ENCODE measurements at places on chromosomes 3 and 15.

DNA sequence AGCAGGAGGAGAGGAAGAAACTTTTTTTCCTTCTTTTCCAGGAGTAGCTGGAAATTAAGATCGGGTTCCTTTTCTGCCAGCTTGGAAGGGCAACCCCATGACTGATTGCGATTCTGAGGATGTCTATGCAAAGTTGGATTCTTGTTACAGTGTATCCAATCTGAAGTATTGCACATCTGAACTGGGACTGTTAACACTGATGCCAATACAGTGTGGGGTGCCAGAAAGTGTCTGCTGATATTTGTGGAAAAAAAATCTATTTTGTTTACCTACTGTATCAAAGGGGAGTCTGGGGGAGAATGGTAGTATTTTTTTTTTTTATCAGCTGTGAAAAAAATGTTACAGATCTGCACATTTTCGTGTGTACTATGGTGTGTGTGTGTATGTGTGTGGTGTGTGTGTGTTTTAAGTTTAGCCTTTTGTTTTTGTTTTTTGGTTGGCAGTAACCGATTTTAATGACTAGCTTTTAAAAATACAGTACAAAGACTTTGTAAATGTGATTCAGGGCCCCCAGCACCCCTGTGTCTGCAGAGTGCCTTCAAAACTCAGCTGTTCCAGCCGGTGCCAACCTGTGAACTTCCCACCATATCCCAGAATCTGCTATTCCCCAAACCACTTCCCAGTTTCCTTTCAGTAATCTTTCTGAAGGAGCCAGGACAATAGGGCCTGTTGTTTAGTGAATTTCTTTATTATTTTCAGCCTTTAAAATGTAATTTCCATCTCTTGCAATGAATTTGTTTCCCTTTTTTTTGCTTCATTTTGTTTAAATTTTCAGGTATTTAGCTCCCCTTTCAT lies 1.9 kb downstream of the RAP2B start:
- no peak for DNase-seq

GRCh38 chr3:159828542-159828943 lies 160.1 kb upstream of the IL12A start:
- DNase-seq: no peak

- DNase-seq: no peak
These were observed 428.8 kb upstream of the ONECUT1 start for GRCh38 chr15:53218666-53219580.

DNA sequence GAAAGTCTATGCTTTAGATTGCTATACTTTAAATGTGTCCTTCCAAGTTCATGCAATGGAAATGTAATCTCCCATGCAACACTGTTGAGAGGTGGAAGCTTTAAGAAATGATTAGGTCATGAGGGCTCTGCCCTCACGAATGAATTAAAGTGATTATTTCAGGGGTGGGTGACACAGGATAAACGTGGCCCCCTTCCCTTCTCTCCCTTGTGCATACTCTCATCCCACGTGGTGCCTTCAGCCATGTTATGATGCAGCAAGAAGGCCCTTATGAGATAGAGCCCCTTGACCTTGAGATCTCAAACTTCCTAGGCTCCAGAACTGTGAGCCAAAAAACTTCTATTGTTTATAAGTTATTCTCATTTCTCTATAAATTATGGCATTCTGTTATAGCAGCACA lies 183.3 kb downstream of the TNIK start:
- DNase-seq: no peak

DNA sequence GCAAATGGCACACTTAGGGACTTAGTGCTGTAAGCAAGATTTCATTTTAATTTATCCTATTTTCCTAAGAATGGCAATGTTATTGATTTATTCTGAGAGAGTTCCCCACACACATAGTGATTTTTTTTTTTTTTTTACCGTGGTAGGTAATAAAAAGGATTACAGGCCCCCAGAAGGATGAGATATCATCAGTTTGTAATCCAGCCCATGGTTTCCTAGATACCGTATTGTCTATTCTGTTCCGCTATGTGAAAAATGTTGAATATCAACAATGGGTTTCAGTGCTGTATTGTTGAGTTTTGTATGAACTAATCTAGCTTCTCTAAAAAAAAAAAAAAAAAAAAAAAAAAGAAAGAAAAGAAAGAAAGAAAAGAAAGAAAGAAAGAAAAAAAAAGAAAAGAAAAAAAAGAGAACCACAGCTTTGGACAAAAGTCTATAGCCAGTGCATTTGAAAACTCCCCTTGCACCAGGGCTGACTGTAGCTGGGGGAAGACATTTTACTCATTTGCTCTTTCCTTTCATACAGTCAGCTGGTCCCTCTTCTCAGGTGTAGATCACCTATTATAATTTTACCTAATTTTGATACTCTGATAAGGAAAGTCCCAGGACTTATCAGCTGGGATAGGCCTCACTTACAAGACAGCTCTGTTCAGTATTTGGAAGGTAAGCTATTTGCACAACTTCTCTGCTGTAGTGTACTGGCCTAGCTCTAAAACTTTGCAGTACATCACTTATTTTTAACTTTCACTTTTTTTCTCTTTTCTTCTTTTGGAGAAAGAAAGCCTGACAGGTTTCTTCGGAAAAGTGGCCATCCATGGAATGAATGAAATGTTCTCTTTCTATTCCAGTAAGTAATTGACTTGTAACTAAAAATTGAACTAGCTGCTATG lies 101.4 kb upstream of the SOX2 start:
- DNase-seq: no peak

DNA sequence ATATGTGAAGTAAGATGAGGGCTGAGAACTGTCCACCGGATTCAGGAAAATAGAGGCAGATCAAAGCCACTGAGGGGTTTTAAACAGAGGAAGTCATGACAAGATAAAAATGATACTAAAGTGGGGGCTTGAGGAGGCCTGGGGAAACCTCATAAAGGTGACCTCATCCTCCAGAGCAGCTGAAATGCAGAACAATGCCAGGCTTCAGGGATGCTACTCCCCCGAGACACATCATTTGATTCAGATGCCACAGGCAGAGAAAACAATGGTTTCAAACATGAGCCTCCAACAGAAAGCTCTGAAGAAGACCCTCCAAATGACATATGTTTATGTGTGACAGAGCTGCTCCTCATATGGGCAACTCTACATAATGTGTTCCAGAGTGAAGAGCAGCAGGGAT lies 6.4 kb downstream of the CFAP20DC start:
- DNase-seq: no peak

- peak; percentile 38 for DNase-seq
These were observed 68.7 kb downstream of the SRGAP3 start for GRCh38 chr3:9180764-9181117.

DNA sequence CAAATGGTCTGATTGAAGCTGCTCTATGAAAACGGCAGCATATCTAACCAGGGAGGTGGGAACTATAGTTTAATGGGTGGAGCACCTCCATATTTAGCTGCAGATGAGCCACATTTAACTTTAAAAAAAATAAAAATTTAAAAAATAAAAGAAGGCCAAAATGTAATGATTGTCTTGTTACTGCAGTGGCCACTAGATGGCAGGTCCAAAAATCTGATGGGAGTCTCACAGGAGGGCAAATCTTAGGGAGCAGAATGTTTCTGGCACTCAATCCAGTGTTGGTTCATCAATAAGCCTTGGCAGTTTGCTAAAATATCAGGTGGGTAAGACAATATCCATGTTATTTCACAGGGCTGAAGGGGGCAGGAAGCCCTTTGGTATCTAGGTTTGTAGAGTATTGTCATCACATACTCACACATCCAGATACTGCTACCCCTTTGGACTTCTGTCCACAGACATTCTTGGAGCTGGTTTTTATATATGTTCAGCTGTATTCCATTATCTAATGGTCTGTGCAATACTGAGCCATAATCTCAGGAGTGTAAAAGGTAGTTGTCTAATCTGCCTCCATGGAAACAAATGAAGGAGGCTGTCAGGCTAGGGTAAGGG lies 233.3 kb downstream of the TIGIT start:
- DNase-seq: peak; percentile 13

DNA sequence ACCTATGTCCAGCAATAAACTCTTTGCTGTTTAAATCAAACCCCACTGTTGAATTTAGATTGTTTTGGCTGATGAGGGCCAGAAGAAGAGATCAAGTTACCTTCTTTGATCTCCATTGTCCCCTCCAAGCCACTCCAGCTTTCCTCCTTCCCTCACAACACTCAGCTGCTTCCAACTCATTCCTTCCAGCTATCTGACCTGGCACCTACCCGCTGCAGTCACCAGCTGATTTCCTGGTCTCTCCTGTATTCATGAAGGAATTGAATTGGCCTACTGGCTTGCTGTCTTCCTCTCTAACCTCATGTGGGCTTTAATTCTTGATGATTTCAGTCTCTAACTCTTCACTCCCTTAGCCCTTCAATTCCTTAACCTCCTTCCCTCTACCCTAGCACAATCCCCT lies 40.8 kb upstream of the ABHD17C start:
- no peak for DNase-seq

GRCh38 chr3:32850226-32850625 lies 32.4 kb downstream of the TRIM71 start:
- DNase-seq: no peak

Data from activated CD4-positive, alpha-beta T cell treated with anti-CD3 and anti-CD28 coated beads for 36 hours (primary cell).